Activated T-cell treated with anti-CD3 and anti-CD28 coated beads for 48 hours (primary cell): ENCODE measurements at places on chromosomes 2 and 18.

- DNase-seq = no peak
Measured at GRCh38 chr18:11177382-11177781, 28.0 kb upstream of the PIEZO2 start.

DNA sequence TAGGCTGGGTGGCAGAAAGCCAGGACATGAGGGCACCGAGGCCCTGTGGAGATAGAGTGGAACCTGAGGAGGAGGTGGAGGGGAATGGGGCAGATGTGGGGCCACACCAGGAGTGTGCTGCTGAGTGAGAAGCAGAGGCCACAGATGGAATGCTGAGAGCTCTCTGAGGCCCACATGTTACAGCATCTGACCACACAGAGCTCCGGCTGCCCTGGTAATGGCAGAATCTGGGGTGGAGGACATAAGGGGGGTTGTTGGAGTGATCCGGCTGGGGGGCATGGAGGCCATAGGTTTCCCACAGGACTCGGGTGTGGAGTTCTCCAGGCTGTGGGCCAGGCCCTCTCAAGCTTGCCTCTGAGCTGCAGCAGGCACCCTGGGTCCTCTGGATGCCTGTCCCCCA, 3.8 kb downstream of the MZT2B start:
- no peak for DNase-seq

DNA sequence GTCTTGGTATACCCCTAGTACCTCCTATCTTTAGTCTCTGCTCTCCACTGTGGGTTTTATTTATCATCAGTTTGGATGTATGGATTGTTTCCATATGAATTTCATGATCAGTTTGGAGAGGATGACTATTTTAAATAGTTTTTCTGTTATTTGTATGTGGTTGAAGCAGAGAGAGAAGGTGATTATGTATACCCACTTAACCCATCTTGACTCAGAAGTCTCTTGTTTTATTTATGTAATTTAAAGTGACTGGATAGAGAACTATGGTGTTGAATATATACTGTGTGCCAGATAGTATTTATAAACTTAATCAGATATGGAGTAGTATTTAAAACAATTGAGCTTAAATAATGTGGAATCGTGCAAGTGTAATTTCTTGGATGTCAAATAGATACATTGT, 39.9 kb downstream of the SMAD4 start:
- DNase-seq = no peak

GRCh38 chr2:8225266-8225665, 456.6 kb upstream of the ID2 start:
- DNase-seq = no peak

- DNase-seq = no peak
Measured at GRCh38 chr2:44061876-44062275, 66.1 kb upstream of the LRPPRC start.

- no peak for DNase-seq
Measured at GRCh38 chr18:12492907-12493306, 85.2 kb downstream of the PRELID3A start.

- DNase-seq = no peak
Measured at GRCh38 chr18:66949419-66949818, 345.5 kb upstream of the CDH19 start.

- DNase-seq = no peak
Measured at GRCh38 chr18:23143815-23144261, 8.6 kb downstream of the CABLES1 start.

DNA sequence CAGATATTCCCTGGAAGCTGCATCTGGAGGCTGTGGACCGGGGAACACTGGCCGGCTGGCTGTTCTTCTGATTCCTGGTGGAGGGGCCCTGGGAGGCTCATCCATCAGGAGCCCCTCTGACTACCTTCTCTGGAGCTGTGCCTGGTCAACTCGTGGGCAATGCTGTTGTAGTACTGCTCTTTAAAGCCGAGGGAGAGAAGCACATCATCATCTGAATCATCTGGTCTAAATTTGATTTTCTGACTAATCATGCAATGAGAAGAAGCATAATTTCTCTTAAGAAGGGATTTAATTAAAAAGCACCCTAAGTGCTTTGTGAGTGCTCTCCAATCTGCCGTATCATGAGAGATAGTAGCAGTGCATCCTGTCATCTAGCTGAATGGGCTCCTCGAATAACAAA, 229.5 kb downstream of the FHOD3 start:
- DNase-seq = no peak

- DNase-seq = no peak
Measured at GRCh38 chr2:197216361-197216979, 94.1 kb downstream of the ANKRD44 start.

DNA sequence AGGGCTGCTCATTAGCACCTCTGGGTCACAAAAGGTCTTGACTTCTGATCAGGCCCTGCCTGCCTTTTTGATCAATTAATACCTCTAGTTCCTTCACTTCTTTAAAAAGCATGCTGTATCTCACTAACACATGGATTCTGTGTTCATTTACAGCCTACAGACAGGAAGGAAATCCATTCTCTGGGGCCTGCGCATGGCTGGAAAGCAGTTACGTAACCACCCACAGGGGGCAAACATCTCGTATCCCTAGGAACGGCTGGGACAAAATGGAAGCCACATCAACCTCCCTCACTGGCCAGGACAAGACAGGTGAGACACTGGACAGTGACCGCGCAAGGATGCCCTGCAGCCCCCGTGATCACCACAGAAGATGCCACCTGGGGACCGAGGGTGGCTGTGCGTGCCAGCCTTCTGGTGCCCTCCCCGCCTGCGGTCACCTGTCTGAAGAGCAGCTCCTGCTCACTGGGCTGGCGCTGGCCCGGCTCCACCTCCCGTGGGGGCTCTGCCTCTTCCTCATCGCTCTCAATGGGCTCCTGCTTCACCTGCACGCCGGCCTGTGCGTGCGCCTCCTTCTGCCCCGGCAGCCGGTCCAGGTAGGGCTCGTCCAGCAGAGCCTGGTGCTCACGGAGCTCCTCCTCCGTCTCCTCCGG, 266.9 kb downstream of the TWIST2 start:
- no peak for DNase-seq

- DNase-seq = no peak
Measured at GRCh38 chr18:50935493-50936191, 32.2 kb upstream of the ELAC1 start.

- no peak for DNase-seq
Measured at GRCh38 chr2:135320465-135321355, 210.3 kb downstream of the ZRANB3 start.

GRCh38 chr2:71787108-71787415, 333.7 kb downstream of the DYSF start:
- DNase-seq = no peak

DNA sequence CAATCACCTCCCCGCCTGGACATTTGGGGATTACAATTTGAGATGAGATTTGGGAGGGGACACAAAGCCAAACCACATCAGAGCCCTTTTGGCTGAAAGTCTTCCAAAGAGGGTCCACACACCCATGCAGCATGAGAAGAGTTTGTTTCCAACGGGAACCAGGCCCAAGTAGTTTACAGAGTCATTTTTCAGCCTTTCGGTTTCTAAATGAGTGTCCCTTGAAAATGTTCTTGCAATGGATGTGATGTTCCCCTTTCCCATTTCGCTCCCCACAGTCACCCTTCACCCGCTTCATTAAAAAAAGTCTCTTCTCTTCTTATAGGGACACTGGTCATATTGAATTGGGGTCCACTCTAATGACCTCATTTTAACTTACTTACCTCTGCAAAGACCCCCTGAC, 157.4 kb downstream of the ARL4C start:
- no peak for DNase-seq

GRCh38 chr2:177625744-177626650, 233.4 kb downstream of the AGPS start:
- DNase-seq = no peak
